ENCODE measurements at places on chromosomes 5 and 9.

DNA sequence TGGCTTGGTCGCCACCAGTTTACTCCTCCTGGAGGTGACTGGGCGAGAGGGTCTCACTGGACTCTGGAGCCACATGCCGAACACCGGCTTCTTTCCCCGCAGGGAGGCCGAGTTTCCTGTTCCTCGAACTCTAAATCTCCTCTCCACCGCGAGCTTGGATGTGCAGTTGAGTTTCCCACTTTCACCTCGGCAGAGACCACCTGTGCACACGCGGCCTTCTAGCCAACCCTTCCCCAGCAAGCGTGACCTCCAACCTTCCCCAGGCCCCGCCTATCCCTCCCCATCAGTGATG lies 380.1 kb downstream of the IRX2 start:
- no peak for DNase-seq

GRCh38 chr9:15299374-15299939 lies 7.6 kb downstream of the TTC39B start:
- DNase-seq, result no peak

- no peak for DNase-seq
Measured at GRCh38 chr5:141496038-141496437, 7.2 kb downstream of the PCDHGC5 start.

DNA sequence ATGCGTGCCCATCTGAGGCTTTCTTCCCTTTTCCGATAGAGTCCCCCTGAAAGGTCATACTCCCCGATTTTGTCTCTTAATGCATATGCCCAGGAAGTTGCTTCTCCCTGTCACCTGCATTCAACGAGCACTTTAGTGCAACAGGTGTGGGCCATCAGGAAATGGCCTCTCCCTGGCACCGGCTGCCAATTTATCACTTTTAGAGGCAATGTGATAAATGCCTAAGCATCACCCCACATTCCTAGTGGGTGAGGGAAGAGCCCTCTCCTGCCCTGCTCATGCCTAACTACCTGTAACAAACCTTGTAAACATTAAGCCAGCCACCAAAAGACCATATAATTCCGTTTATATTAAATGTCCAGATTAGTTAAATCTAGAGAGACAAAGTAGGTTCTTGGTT lies 1.1 kb upstream of the SNAPC3 start:
- no peak for DNase-seq

- DNase-seq, result no peak
Measured at GRCh38 chr9:111483439-111483857, 735 bp downstream of the ECPAS start.

- peak; percentile 46 for DNase-seq
Measured at GRCh38 chr9:394347-395052, 179.8 kb downstream of the DOCK8 start.

DNA sequence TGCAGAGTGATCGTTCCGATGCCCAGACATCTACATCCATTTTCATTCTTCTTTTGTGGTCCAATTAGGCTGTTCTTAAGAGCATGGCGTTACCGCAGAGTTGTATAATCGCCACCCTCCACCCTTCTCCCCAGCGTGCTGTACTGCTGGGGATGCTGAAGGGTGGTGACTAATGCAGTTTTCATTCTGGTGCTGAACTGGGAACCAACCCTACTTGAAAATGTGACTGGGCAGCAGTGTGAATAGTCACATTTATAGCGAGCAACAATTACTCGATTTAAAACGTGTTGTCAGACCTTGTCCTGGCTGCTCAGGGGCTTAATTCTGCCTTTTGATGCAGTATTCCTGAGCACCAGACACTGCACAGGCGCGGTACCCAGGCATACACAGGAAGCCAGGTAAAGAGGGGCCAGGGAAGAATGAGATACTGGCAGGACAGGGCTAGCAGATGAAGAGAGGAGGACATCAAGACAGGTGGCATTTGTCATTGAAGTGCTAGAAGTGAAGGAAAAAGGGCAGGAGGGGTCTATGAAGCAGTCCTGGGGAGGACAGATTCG lies 719 bp upstream of the ISCA1 start:
- no peak for DNase-seq

GRCh38 chr5:50691399-50692016 lies 25.1 kb downstream of the PARP8 start:
- DNase-seq, result no peak

GRCh38 chr5:150134198-150134588 lies 21.5 kb downstream of the PDGFRB start:
- no peak for DNase-seq

GRCh38 chr9:94922098-94922607 lies 195.7 kb downstream of the AOPEP start:
- peak; percentile 36 for DNase-seq

DNA sequence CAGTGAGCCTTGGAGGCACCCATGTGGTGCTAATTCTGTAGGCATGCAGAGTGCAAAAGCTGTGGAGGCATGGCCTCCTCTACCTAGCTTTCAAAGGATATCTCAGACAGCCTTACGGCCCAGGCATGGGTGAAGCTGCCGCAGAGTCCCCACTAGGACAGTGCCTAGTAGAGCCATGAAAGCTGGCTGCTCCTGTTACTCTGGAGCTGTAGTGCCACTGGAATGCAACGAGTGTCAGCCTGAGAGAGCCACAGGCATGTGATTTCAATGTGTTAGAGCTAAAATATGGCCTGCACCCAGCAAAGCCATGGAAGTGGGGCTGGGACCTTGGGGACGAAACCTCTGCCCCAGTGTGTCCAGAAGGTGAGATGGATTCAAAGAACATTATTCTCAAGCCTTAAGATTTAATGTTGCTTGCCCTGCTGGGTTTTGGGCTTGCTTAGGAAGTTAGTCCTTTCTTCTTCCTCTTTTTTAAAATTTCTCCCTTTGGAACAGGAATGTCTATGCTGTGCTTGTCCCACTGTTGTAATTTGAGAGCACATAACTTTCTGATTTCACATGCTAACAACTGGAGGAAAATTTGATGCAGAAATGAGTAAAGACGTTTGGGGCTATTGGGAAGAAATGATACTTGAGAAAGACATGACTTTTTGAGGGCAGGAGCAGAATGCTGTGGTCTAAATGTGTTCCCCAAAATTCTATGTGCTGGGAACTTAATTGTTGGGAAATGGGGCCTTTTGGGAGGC lies 298.4 kb downstream of the PSAT1 start:
- no peak for DNase-seq

DNA sequence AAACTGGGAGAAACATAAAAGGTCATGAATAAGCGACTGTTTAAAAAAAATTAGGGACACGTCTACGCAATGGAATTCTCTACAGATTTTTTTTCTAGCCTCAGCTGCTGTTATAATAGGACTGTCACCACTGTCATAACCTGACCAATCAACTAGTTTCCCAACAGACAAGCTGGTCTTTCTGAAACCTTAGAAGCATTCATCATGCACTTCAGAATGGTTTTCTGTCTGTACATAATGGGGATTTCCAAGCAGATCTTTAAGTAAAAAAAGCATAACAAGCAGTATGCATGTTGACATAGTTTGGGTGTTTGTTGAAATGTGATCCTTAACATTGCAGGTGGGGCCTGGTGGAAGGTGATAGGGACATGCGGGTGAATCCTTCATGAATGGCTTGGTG lies 58.3 kb upstream of the SEMA6A start:
- DNase-seq, result no peak

DNA sequence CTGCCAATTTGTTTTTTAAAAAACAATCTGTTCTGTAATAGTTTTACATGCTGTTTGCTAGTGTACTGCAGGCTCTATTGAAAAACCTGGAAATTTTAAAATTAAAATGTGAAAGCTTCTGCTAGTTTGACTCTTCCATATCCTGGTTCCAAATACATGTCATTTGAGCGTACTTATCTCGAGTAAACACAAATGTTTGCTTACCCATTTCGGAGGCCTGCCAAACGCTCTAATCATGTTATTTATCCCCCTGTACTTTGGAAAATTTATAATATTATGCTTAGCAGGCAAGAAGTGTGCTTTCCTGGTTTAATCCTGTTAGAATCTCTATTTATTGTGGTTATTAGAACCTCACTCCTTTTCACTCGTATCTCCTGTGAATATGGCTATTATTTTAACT lies 476.8 kb upstream of the CYLC2 start:
- no peak for DNase-seq

DNA sequence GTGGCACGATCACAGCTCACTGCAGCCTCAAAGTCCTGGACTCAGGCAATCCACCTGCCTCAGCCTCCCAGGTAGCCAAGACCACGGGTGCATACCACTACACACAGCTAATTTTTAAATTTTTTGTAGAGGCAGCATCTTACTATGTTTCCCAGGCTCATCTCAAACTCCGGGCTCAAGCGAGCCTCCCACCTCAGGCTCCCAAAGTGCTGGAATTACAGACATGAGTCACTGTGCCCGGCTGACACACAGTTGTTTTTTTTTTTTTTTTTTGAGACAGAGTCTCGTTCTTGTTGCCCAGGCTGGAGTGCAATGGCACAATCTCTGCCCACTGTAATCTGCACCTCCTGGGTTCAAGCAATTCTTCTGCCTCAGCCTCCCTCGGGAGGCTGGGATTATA lies 70.1 kb upstream of the CNOT6 start:
- no peak for DNase-seq

- no peak for DNase-seq
Measured at GRCh38 chr5:74040811-74041491, 415.0 kb downstream of the ARHGEF28 start.

GRCh38 chr9:73133022-73133651 lies 18.5 kb upstream of the ANXA1 start:
- no peak for DNase-seq

GRCh38 chr9:87214991-87215390 lies 267.7 kb upstream of the GAS1 start:
- no peak for DNase-seq

DNA sequence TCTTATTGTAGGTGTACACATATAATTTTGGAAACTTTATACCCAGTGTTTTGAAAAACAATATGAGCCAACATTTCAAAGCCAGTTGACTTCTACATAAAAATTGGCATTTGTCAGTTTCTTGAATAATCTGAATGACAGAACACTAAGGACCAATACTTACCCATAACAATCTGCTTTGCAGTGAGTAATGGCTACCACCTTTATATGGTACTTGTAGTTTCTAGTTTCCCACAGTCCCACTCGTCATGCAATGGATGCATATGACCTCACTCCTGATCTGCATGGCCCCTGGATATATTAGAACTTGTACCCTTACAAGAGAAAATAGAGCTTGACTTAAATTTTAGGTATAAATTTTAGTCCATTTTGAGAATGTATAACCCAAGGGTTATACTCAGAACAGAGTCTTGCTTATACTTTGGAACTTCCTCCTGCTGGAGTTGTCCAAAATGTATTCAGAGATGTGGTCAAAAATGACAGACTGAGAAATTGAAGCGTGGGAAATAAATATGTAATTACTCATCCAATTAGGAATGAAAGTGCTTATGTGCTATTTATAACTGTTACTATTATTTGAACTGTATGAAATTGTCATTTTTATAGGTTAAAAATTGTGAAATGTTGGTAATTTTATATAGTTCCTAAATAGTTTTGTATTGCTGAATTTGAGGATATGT lies 19.5 kb downstream of the XRCC4 start:
- DNase-seq, result no peak

GRCh38 chr9:18382243-18382642 lies 91.7 kb upstream of the ADAMTSL1 start:
- no peak for DNase-seq

DNA sequence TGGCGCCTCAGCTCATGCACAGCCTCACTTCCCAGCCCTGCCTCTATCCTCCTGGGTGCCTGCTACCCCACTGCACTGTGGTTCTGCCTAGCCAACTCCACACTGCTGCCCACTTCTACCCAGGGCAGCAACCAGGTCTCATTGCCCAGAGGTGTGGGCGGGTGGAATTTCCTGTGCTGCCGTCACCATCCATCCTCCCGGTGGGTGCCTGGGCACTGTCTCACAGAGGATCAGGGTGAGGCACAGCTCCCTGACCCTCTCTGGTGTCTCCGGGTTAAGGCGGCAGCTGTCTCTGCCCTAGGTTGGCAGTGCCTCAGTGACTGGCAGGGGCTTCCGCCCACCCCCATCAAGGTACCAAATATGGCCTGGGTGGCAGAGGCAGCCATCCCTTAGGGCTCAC lies 4.3 kb upstream of the MTMR12 start:
- DNase-seq, result no peak

GRCh38 chr5:132770476-132771159 lies 6.4 kb downstream of the SEPTIN8 start:
- DNase-seq, result peak; percentile 26

GRCh38 chr5:73945505-73945904 lies 319.5 kb downstream of the ARHGEF28 start:
- DNase-seq, result no peak

DNA sequence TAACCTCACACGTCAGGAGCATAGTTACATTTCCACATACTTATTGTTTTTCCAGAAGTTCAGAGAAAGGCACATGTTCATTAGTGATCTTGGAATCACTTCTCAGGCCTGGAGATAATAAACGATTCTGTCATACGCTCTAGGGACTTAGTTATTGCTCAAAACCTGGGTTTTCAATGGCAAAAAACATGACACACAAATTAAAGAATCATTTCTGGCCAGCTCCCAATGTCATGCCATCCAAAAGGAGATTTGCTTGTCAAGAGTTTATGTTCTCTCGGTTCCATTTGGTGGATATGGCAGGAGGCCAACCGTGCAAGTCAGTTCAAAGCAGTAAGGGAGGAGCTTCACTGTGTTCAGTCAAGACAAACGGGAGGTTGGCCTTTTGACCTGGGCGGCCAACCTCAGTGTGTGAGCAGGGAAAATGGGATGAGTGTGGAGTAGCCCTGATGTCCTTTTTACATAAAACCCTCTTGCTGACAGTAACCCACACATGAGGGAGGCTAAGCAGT lies 123.4 kb downstream of the NXNL2 start:
- DNase-seq, result no peak

GRCh38 chr5:172082180-172082579 lies 75.7 kb upstream of the FBXW11 start:
- no peak for DNase-seq

DNA sequence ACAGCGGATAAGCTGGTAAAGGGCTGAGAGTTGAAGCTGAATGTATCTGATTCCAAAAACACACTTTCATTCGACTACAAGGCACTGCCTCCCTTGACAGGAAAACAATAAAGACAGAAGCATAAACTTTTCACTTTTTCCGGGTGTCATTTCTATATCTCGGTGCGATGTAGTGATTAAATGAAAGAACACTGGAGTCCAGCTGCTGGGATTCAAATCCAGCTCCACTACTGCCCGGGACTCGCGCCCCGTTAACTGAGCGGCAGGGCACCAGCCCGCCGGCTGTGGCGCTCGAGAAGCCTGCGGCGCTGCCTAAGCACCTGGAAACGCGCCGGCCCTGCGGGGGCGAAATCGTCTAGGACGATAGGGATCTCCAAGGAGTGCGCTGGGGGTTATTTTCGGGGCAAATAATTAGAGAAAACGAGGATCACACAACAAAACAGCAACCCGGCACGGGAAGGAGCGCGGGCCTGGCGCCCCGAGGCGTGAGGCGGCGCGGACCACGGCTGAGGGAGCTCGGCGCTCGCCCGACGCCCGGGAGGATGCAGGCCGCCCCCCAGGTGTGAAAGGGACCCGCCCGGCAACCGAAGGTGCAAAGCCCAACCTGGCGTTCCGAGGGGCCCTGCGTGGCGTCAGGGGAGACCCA lies 837 bp downstream of the UIMC1 start:
- DNase-seq, result peak; percentile 54

GRCh38 chr5:4373051-4373820 lies 766.9 kb upstream of the ADAMTS16 start:
- no peak for DNase-seq

GRCh38 chr5:73370640-73371583 lies 77.7 kb downstream of the FOXD1 start:
- no peak for DNase-seq
